Esophagus squamous epithelium (tissue), 5 donors: ENCODE measurements at places on chromosomes 3 and 15. TPM values are rescaled to one million over a fixed set of nuclear protein-coding genes. Genes with fewer than 3 reads are reported as not detected.

DNA sequence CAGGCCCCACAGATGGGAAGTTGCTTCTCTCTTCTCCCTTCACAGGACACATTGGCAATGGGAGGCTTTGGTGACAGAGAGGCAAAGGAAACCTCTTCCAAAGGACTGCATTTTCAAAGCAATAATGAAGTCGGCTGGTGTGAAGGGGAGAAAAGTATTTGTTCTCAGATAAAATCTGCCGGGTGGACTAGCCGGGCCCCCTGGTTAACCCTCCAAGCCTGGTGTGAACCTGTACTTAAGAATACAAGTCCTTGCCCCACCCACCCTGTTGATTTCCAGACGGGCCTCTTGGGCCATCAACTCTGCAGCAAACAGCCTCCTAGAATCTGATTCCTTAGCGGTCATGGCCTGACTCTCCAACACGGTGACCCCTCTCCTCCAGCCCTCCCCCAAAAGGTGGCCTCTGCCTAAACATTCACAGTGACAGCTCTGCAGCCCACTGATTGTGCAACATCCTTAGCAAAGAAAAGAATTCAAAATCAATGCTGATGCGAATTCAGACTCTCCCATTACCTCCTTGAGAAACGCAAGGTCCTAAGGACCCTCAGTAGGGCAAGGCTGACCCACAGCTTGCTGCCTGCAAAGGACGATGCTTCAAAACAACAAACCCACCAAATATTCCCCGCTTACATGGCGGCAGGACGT lies 9.9 kb downstream of the TLE3 start:
- H3K4me1 ChIP-seq, result peaks cover 79% of the 10 kb centered on the region
- H3K27ac ChIP-seq, result no peak overlapping the region
- no peak for DNase-seq
- H3K27me3 ChIP-seq, result no peaks in the 10 kb centered on the region
- H3K36me3 ChIP-seq, result peaks cover 98% of the 10 kb centered on the region
- no peak overlapping the region for H3K4me3 ChIP-seq

TF gene
- total RNA-seq, result 17.9 TPM

DNA sequence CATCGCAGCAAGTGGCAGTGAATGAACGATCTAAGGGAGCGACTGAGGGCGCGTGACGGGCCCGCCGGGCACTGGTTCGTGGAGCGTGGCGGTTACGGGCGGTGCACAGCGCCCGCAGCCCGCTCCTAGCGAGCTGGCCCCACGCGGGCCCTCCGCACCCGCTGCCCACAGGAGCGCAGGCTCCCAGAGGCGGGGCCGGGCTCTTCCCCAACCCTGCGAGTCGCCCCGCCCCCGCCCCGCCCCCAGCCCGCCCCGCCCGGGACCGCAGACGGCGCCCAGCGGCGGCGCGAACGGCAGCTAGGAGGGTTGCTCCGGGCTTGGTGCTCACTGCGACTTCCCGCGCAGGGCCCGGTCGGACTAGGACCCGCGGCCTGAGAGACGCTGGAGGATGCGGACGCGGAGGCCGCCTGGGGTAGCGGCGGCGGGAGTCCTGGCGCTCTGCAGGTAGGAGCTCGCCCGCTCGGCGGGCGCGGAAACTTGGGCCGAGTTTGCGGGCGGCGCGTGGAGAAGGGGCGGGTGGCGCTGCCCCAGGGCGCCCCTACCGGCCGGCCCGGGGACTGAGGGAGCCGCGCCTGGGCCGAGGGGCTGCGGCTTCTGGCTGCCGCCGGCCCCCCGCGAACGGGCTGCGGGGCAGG lies at the start of gene C15orf39:
Gene C15orf39 (plus strand): TSS at position 267 of the 635 bp plus-strand sequence. CDS start 4,167 bp downstream, outside the sequence.
- peak within 1 kb of the TSS; percentile 95 for H3K27ac ChIP-seq
- peak within 1 kb of the TSS; percentile 98 for H3K4me3 ChIP-seq
- peaks cover 34% of the 10 kb centered on the region for H3K4me1 ChIP-seq

CELSR3 gene
- total RNA-seq, result 0.76 TPM

GRCh38 chr15:27238209-27238608 lies 267.2 kb downstream of the GABRG3 start:
- H3K27ac ChIP-seq, result no peak overlapping the region
- no peaks in the 10 kb centered on the region for H3K27me3 ChIP-seq
- no peak for DNase-seq
- H3K4me1 ChIP-seq, result no peaks in the 10 kb centered on the region

SLC28A1 gene
- not detected for total RNA-seq

GRCh38 chr15:57228395-57228794 lies 147.9 kb upstream of the CGNL1 start:
- H3K27me3 ChIP-seq, result no peaks in the 10 kb centered on the region
- no peak overlapping the region for H3K4me3 ChIP-seq
- H3K27ac ChIP-seq, result no peak overlapping the region
- no peaks in the 10 kb centered on the region for H3K36me3 ChIP-seq
- no peaks in the 10 kb centered on the region for H3K4me1 ChIP-seq

DNA sequence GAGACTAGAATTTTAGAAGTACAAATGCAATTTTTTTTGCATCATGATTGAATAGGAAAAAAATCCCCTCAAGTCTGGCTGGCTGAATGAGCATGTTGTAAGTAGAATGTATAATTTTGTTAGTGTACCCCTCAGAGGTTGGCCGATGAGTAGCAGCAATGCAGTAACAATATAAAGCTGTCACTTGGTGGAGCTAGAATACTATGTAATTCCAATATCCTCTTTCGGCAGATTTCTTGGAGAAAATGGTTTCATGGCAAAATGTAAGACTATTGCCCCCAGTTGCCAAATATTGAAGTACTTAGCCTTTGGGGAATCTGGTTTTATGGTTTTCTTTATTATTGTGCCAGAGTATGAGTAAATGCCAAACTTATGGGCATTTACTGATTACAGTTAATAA lies 39.8 kb upstream of the SGO1 start:
- DNase-seq, result no peak
- H3K4me1 ChIP-seq, result no peaks in the 10 kb centered on the region
- H3K36me3 ChIP-seq, result no peaks in the 10 kb centered on the region
- no peak overlapping the region for H3K4me3 ChIP-seq
- H3K27ac ChIP-seq, result no peak overlapping the region

ACP3 gene
- total RNA-seq, result 41.9 TPM

- peaks cover under 1% of the 10 kb centered on the region for H3K36me3 ChIP-seq
- H3K27me3 ChIP-seq, result no peaks in the 10 kb centered on the region
- no peak overlapping the region for H3K27ac ChIP-seq
- no peaks in the 10 kb centered on the region for H3K4me1 ChIP-seq
These were observed 78.4 kb downstream of the RFX7 start for GRCh38 chr15:56165234-56165633.

DNA sequence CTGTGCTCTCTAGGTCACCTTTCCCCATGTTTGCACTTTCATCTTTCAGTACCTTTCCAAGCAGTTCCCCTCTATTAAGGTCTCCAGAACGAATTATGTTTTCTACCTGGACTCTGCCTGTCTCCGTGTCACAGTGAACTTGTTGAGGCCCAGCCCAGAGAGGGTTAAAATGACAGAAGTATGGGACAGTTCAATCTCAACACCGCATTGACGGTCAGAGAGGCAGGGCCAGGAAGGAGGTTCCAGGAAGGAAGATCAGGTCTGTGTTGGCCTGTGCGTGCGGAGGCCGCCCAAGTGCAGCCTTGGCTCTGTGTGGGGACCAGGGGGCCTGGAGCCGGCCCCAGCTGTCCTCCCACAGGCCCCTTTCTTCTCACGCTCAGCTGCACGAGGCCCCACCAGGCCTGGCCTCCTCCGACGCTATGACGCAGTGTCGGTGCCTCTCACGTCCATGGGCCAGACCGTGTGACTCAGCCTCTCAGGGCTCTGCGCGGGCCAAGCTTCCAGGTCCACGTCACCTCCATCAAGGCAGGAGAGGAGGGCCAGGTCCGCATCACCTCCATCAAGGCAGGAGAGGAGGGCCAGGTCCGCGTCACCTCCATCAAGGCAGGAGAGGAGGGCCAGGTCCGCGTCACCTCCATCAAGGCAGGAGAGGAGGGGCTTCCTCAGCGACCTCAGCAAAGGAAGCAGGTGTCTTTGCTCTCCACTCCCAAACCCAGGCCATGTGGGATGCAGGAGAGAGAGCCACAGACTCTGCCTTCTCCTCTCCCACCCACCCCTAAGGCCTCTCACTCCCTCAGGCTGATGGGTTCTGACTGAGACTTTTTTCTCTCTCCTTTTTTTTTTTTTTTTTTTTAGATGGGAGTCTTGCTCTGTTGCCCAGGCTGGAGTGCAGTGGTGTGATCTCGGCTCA lies 83.1 kb downstream of the CPN2 start:
- no peaks in the 10 kb centered on the region for H3K27me3 ChIP-seq
- DNase-seq, result no peak
- H3K36me3 ChIP-seq, result no peaks in the 10 kb centered on the region

DNA sequence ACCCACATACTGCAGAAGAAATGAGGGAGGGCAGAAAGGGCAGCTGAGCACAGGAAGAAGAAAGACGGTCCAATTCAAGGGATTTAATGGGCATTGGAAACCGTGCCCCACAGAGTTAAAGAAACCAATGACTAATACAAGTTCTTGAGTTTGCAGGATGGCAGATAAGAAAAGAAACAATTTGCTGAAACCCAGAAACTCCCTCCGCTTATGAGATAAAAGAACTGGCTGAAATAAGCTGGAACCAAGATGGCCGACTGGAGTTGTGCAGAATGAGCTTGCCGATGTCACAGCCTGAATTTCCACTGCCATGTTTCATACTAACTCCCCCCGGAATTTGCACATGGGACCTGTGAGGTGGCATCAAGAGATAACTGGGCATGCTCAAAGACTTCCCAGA lies 47.1 kb downstream of the SCAP start:
- H3K27ac ChIP-seq, result no peak overlapping the region
- H3K4me3 ChIP-seq, result no peak overlapping the region
- DNase-seq, result no peak

GRCh38 chr15:35912196-35912595 lies 366.2 kb upstream of the DPH6 start:
- no peak overlapping the region for H3K27ac ChIP-seq
- no peaks in the 10 kb centered on the region for H3K27me3 ChIP-seq
- H3K4me1 ChIP-seq, result peaks cover 6% of the 10 kb centered on the region
- no peak for DNase-seq
- H3K4me3 ChIP-seq, result no peak overlapping the region

- H3K27me3 ChIP-seq, result no peaks in the 10 kb centered on the region
- H3K27ac ChIP-seq, result no peak overlapping the region
- H3K36me3 ChIP-seq, result no peaks in the 10 kb centered on the region
These were observed 53.5 kb downstream of the ANAPC13 start for GRCh38 chr3:134432236-134432635.

DNA sequence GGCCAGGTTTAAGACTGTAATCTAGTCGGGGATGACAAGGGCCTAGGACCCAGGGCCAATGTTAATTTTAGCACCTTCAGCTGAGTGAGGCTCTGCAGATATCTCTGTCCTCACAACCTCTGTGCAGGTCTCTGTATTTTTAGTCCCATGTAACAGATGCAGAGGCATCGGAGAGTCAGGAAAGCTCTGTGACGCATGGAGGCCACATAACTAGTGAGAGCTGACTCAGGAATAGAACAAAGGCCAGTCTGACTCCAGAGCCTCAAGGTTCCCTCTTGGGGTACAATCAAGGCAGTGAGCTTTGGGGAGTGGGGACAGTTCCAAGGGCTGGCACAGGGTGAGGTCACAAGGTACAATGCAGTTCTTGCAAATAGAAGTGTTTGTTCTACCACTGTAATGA lies 31.0 kb downstream of the FSTL1 start:
- no peaks in the 10 kb centered on the region for H3K36me3 ChIP-seq
- no peak for DNase-seq
- peak overlapping the region; percentile 70 for H3K27ac ChIP-seq
- H3K4me3 ChIP-seq, result no peak overlapping the region
- peaks cover 38% of the 10 kb centered on the region for H3K4me1 ChIP-seq

RETNLB gene
- total RNA-seq, result not detected

THBS1 gene
- total RNA-seq, result 110 TPM

RGMA gene
- total RNA-seq, result 25.3 TPM

- no peaks in the 10 kb centered on the region for H3K27me3 ChIP-seq
- H3K4me1 ChIP-seq, result no peaks in the 10 kb centered on the region
- no peak for DNase-seq
- H3K27ac ChIP-seq, result peak overlapping the region; percentile 65
- H3K36me3 ChIP-seq, result no peaks in the 10 kb centered on the region
These were observed 150.1 kb upstream of the TGFBR2 start for GRCh38 chr3:30456264-30456663.

CTXN2 gene
- not detected for total RNA-seq

HDC gene
- total RNA-seq, result 0.26 TPM

DNA sequence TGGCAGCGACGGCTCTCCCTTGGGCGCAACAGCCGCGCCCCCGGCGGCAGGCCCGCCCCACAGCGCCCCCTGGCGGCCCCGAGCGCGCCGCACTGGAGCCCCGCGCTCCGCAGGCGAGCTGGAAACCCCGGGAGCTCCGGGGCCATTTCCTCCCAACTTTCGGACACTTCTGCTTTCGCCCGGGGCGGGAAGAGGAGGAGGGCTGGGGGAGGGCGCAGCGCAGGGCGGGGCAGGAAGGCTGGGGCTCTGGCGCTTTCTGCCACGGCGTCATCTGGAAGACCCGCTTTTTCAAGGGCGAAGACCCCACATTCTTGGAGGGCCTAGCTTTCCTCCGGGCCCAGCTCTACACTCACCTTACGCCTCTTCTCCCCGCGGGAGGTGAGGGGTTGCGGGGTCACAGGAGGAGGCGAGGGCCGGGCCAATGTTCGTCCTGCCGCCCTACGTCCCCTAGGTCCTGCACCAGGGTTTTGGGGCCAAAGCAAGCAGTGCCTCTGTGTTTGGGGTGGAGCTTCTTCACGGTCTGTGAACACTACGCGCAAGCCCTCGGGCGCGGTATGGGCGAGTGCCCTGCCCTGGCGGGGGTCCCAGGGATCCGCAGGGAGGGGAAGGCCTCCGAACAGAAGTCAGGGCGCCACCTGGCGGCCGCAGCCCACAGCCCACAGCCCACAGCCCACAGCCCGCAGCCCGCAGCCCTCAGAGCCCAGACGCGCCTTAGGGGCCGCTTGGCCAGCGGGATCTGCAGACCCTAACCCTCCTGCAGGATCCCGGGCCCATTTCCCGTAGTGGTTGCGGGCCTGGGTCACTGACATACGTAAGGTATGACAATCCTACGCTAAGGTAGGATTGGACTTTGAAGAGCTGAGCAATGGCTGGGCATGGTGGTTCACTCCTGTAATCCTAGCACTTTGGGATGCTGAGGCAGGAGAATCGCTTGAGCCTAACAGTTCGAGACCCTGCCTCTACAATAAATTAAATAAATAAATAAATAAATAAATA lies 31.1 kb downstream of the FOXL2 start:
- H3K27me3 ChIP-seq, result no peaks in the 10 kb centered on the region
- peak; percentile 55 for DNase-seq
- H3K4me3 ChIP-seq, result peak overlapping the region; percentile 56
- peaks cover 3% of the 10 kb centered on the region for H3K4me1 ChIP-seq
- H3K36me3 ChIP-seq, result no peaks in the 10 kb centered on the region
- H3K27ac ChIP-seq, result peak overlapping the region; percentile 93

- no peak for DNase-seq
- no peaks in the 10 kb centered on the region for H3K27me3 ChIP-seq
- H3K4me3 ChIP-seq, result peak overlapping the region; percentile 64
- peak overlapping the region; percentile 82 for H3K27ac ChIP-seq
- H3K36me3 ChIP-seq, result peaks cover 9% of the 10 kb centered on the region
These were observed 542 bp downstream of the ACAA1 start for GRCh38 chr3:38136393-38136776.

HTR3C gene
- total RNA-seq, result not detected

- no peak for DNase-seq
- H3K4me1 ChIP-seq, result peaks cover 37% of the 10 kb centered on the region
- H3K27ac ChIP-seq, result peak overlapping the region; percentile 64
- no peak overlapping the region for H3K4me3 ChIP-seq
- no peaks in the 10 kb centered on the region for H3K36me3 ChIP-seq
These were observed 242.7 kb upstream of the STT3B start for GRCh38 chr3:31290046-31290445.

SYNM gene
- 50.2 TPM for total RNA-seq

- H3K4me1 ChIP-seq, result no peaks in the 10 kb centered on the region
- H3K36me3 ChIP-seq, result no peaks in the 10 kb centered on the region
- DNase-seq, result no peak
- H3K27ac ChIP-seq, result no peak overlapping the region
These were observed 156.8 kb downstream of the FOXB1 start for GRCh38 chr15:60160909-60161308.
